ENCODE measurements at places on chromosomes 7 and 10.

DNA sequence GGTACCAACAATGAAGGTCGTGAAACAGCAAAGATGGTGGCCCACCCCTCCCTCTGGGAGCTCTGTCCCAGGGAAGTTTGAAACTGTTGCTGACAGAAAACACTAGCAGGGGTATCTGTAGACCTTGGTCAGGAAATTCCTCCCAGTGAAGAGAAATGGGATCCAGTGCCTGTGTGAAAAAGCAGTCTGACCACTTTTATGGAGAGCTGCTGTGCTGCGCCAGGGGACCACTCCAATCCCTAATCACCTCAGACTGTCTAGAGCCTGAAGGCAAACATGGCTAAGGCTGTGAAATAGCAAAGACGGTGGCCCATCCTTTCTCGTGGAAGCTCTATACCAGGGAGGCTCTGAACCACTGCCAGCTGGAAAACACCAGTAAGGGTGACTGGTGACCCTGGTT lies 38.3 kb upstream of the TMEM140 start:
- no peak for DNase-seq

DNA sequence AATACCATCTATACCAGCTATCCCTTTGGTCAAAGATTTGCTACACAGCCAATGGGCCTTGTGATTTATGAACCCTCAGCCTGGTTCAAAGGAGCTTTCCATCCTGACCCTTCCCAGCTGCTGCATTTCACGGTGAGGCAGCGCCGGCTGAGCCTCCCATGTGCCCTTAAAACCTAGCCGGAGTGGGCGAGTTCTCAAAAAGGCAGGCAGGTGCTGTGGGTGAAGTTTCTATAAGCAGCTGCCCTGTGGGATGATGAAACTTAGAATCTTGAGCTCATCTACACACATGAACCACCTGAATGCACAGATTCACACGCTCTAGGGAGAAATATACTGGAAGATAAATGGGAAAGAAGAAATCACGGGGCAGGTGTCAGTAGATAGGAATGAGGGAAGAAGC lies 224.7 kb downstream of the MLLT10 start:
- DNase-seq, result no peak

DNA sequence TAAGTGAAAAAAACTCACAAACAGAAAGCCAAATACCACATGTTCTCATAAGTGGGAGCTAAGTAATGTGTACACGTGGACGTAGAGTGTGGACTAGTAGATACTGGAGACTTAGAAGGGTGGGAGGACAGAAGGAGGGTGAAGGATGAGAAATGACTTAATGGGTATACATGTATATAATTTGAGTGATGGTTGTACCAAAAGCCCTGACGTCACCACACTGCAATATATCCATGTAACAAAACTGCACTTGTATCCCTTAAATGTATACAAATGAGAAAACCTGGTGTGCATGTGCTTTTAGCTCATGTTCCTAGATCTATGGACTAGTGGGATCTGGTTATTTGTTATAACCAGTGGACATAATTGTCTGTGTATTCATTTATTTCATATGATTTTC lies 48.5 kb upstream of the FGL2 start:
- no peak for DNase-seq

DNA sequence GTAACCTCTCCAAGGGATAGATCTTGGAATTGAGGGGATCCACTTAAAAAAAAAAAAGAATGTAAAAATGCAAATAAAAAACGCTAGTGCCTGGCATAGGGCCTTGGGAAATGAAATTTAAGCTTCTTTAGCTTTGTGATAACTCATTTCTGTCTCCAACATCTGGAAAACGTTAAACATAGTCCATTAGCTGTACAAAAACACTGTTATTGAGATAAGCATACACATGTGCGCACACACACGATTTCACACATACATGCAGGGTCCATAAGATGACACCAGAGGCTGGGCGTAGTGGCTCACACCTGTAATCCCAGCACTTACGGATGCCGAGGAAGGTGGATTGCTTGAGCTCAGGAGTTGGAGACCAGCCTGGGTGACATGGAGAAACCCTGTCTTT lies 13.7 kb upstream of the CUL2 start:
- DNase-seq, result no peak

- no peak for DNase-seq
These were observed 485.1 kb downstream of the GLRX3 start for GRCh38 chr10:130621231-130621775.

GRCh38 chr10:79046326-79046725 lies 22.4 kb upstream of the ZMIZ1 start:
- DNase-seq, result no peak

- DNase-seq, result no peak
These were observed 657 bp downstream of the CDNF start for GRCh38 chr10:14837003-14837756.

GRCh38 chr7:135801877-135802276 lies 53.3 kb upstream of the FAM180A start:
- DNase-seq, result no peak

DNA sequence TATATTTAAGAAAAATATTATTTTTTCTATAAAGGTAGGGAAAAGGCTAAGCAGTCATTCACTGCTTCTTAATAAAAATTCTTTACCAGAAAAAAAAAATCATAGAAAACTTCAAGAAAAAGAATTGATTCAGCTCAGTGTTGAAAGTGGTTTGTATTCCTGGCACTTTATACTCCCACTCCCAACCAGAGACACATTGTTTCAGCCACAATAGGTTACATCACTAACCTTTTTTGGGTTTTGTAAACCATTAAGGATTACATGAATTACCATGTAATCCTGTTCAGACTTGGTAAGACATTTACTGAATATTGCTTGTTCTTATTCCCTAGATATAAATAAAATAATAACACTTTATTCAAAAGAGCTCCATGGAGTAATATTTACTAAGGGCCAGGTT lies 46.6 kb downstream of the MINPP1 start:
- no peak for DNase-seq

- no peak for DNase-seq
These were observed 54.5 kb downstream of the WAC start for GRCh38 chr10:28587270-28587969.

- no peak for DNase-seq
These were observed 3.4 kb upstream of the CHST12 start for GRCh38 chr7:2399848-2400587.

- DNase-seq, result no peak
These were observed 128.0 kb downstream of the HGF start for GRCh38 chr7:81641873-81642272.

DNA sequence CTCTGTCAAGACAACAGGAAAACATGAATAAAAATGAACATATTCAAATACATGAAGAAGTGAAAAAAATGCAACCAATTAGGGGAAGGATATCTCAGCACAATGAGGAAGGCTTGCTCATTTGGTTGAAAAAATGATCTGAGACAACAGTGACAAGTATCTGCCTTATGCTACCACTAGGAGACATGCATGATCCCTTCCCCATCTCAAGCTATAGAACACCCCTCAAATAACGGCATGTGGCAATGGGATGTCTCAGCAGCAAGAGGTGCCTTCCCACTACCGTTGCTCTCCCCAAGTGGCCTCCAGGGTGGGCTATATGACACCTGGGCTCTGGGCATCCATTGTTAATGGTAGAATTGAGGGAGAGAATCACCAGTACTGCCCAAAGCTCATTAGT lies 98.1 kb upstream of the RSU1 start:
- no peak for DNase-seq

- no peak for DNase-seq
These were observed 15.1 kb upstream of the NUDCD3 start for GRCh38 chr7:44505595-44505994.

DNA sequence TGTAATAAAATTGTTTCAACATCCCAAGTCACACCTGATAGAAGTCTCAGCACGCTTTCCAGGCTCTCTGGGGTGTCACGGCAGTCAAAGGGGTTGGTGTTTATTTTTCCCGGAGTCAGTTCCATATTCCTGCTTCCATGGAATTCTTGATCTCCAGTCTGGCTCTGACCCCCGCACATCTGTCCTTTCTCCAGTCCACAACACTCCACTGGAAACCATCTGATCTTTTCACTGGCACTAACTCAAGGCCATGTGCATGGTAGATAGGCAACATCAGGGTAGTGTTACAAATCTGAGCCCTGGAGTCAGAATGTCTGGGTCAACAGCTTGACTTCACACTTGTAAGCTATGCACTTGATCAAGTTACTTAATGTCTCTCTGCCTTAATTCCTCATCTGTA lies 176.2 kb downstream of the WDR11 start:
- no peak for DNase-seq

GRCh38 chr7:44801890-44802289 lies 5.4 kb downstream of the PPIA start:
- DNase-seq, result no peak

GRCh38 chr7:45140827-45141226 lies 16.8 kb upstream of the RAMP3 start:
- DNase-seq, result no peak

DNA sequence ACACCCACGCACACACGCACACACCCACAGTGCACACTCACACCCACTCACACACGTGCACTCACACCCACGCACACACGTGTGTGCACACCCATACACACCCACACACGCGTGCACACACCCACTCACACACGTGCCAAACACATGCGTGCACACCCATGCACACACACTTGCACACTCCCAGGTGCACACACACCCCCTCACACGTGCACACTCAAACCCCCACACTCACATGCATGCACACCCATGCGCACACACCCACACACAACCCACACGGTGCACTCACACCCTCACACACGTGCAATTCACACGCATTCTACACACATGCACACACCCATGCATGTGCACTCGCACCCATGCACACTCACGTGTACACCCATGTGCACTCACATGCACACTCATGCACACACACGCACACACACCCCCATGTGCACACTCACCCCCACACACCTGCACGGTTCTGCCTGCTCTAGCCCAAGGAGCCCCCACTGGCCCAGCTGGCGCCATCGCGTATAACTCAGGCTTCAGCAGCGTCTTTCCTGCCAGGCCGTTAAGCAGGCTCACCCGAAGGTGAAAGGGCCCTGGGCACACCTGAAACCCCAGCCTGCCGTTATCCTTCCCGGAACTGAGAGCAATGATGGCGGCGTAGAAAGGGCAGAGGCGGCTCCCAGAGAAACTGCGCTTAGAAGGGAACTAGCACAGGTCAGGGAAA lies 63.9 kb upstream of the PDGFA start:
- no peak for DNase-seq

GRCh38 chr7:116630932-116631671 lies 40.9 kb upstream of the MET start:
- DNase-seq, result no peak

DNA sequence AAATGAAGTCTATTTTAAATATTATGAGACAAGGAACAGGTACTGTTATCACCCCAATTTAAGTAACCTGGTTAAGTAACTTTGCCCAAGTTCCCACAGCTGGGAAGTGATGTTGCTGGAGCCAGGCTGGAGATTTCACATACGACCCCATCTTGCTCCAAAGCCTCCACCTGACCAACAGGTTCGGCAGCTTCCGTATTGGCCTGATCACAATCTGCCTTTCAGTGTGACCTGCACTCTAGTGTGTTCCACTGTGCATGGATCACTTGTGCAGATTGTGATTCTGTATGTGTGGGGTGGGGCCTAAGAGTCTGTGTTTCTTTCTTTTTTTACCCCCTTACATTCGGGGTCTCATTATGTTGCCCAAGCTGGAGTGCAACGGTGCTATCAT lies 66.1 kb downstream of the PRTFDC1 start:
- no peak for DNase-seq

DNA sequence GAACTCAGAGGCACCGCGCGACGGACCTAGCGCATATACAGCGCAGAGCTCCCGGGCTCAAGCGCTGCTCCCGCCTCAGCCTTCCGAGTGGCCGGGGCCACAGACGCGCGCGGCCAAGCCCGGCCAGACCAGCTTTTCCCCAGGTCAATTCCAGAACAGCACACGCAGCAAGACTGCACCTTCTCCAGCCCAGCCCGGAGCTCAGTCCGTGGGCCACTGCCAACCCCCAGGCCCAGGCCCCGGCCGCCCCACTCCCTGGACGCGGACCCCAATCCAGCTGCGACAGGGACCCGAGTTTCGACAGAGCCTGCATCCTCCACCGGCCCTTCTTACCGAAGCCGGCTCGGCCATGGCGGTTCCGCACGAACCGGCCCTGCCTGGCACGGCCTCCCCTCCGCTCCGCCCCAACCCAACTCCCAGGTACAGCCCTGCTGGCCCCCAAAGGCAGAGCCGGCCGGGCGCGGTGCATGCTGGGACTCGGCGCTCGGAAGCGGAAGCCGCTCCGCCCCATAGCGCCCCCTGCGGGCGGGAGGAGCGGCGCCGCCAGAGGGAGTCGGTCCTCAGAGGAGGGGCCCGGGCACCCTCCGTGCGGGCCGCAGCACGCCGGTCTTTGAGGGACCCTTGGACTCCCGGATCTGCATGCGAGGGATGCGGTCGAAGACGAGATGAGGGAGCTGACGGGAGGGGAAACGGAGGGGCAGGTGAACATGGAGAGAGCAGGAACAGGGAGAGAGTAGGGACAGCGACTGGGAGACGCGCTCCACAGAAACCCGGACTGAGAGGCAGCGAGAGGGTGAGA lies at the start of gene ZNF425:
TSS of gene ZNF425 (minus strand) at position 462 of the 799 bp plus-strand sequence. CDS start at position 351, 111 bp downstream.
- peak; percentile 95 for DNase-seq

DNA sequence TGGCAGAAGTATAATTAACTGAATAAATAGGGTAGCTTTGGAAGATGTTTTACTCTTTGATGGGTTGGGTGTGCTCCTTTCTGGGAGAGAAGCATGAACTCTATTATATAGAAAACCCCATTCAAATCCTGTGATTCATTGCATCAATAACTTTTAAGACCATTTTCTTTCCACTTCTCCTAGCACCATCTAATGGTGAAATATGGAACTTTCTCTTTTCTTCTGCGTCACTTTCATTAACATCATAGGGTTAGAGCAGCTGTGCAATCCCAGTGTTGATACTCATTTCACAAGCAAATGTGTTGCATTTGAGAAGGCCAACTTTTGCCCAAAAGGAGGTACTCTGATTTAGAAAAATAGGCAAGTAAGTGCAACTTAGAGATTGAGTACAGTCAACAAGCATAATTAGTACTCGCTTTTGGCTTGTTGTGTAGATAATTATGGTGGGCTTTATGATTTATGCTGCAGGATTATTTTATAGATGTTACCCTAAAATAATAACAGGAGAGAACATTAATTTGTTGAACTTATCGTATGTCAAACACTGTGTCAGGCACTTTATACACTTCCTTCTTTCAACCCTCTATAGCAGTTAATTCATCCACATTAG lies 92.9 kb downstream of the CPED1 start:
- no peak for DNase-seq

GRCh38 chr7:47218378-47219176 lies 363.3 kb downstream of the TNS3 start:
- DNase-seq, result no peak

DNA sequence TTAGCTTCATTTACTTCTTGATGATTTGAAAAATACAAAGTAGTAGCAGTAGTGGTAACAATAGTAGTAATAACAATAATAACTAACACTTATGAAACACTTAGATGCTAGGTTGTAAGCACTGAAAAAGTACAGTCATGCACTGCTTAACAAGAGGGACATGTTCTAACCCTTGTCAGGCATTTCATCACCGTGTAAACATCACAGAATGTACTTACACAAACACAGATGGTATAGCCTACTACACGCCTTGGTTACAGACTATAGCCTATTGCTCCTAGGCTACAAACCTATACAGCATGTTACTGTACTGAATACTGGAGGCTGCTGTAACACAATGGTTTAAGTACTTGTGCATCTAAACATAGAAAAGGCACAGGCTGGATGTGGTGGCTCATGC lies 60.6 kb downstream of the PUS7 start:
- no peak for DNase-seq

All from activated naive CD4-positive, alpha-beta T cell treated with anti-CD3 and anti-CD28 coated beads, Interleukin-2, amount 50 U/mL, for 16 hours (primary cell).